K562 (cell line): ENCODE measurements at places on chromosomes 7 and 10. TPM values are rescaled to one million over a fixed set of nuclear protein-coding genes. Genes with fewer than 3 reads are reported as not detected.

The AGR3 gene
- not detected in 2 replicates for polyA plus RNA-seq

The NXPH1 gene
- not detected in 2 replicates for polyA plus RNA-seq

The ACTA2 gene
- polyA plus RNA-seq, result 0.46 TPM in 1 of 2 replicates, not detected in the other

The PTPRN2 gene
- polyA plus RNA-seq, result not detected in 2 replicates

The CPXM2 gene
- not detected in 2 replicates for polyA plus RNA-seq

The SKIDA1 gene
- polyA plus RNA-seq, result 0.05 and 1.4 TPM in 2 replicates

The CRYGN gene
- not detected in 2 replicates for polyA plus RNA-seq

The FRAT1 gene
- 2.3 and 2.4 TPM in 2 replicates for polyA plus RNA-seq

The UPK3B gene
- not detected in 2 replicates for polyA plus RNA-seq

The MCM10 gene
- polyA plus RNA-seq, result 32.7 and 34.3 TPM in 2 replicates

The MAP3K8 gene
- 12.9 and 14.7 TPM in 2 replicates for polyA plus RNA-seq

The NANOS1 gene
- polyA plus RNA-seq, result 0.94 and 0.97 TPM in 2 replicates

The ARMS2 gene
- polyA plus RNA-seq, result not detected in 2 replicates

The CUZD1 gene
- polyA plus RNA-seq, result 1.0 and 1.1 TPM in 2 replicates

The PIK3AP1 gene
- polyA plus RNA-seq, result 1.2 and 1.3 TPM in 2 replicates

The FAM131B gene
- not detected in 2 replicates for polyA plus RNA-seq

The RBP4 gene
- polyA plus RNA-seq, result not detected in 2 replicates

The DENND10 gene
- 9.4 and 10.5 TPM in 2 replicates for polyA plus RNA-seq

The TMEM213 gene
- not detected in 2 replicates for polyA plus RNA-seq

The GIMAP2 gene
- 0.37 and 0.57 TPM in 2 replicates for polyA plus RNA-seq

The TLX1 gene
- 0.24 and 0.45 TPM in 2 replicates for polyA plus RNA-seq

The CLRN3 gene
- polyA plus RNA-seq, result not detected in 2 replicates

The MMD2 gene
- not detected in 2 replicates for polyA plus RNA-seq

The C7orf57 gene
- not detected in 2 replicates for polyA plus RNA-seq

The C7orf33 gene
- 0.30 TPM in 1 of 2 replicates, not detected in the other for polyA plus RNA-seq

The CTBP2 gene
- polyA plus RNA-seq, result 5.1 and 5.6 TPM in 2 replicates

The DOCK1 gene
- polyA plus RNA-seq, result not detected in 2 replicates

The TUBB8 gene
- not detected in 2 replicates for polyA plus RNA-seq

The WIPF3 gene
- polyA plus RNA-seq, result 0.82 and 1.0 TPM in 2 replicates

The NDUFB8 gene
- polyA plus RNA-seq, result 307 and 321 TPM in 2 replicates

The SYNPO2L gene
- not detected in 2 replicates for polyA plus RNA-seq

The ANKRD1 gene
- polyA plus RNA-seq, result not detected in 2 replicates

The SLC26A5 gene
- polyA plus RNA-seq, result not detected in 2 replicates

The PON3 gene
- polyA plus RNA-seq, result not detected in 2 replicates

The OR2A42 gene
- polyA plus RNA-seq, result not detected in 2 replicates

The SPDYE18 gene
- polyA plus RNA-seq, result 0.13 and 0.16 TPM in 2 replicates

The IGF2BP3 gene
- 45.3 and 55.8 TPM in 2 replicates for polyA plus RNA-seq

The HEPACAM2 gene
- 3.6 and 4.7 TPM in 2 replicates for polyA plus RNA-seq

The ANXA8L1 gene
- polyA plus RNA-seq, result not detected in 2 replicates

The VWA2 gene
- polyA plus RNA-seq, result not detected in 2 replicates

The NUTM2E gene
- polyA plus RNA-seq, result 0.08 TPM in 1 of 2 replicates, not detected in the other

The ZNF467 gene
- polyA plus RNA-seq, result 6.6 and 8.3 TPM in 2 replicates

The PRSS37 gene
- polyA plus RNA-seq, result not detected in 2 replicates

The CAV2 gene
- polyA plus RNA-seq, result 30.3 and 31.8 TPM in 2 replicates

The GTPBP10 gene
- 53.2 and 76.4 TPM in 2 replicates for polyA plus RNA-seq

The BHLHA15 gene
- polyA plus RNA-seq, result 1.1 and 2.4 TPM in 2 replicates

The SLC16A12 gene
- not detected in 2 replicates for polyA plus RNA-seq

The CALHM3 gene
- not detected in 2 replicates for polyA plus RNA-seq

The UNCX gene
- polyA plus RNA-seq, result not detected in 2 replicates

The NPTX2 gene
- polyA plus RNA-seq, result not detected in 2 replicates

The CHST15 gene
- polyA plus RNA-seq, result 0.04 and 0.23 TPM in 2 replicates

The USP54 gene
- polyA plus RNA-seq, result 11.9 and 14.6 TPM in 2 replicates

The ZNF485 gene
- 9.7 and 12.4 TPM in 2 replicates for polyA plus RNA-seq

The NFKB2 gene
- polyA plus RNA-seq, result 12.2 and 15.3 TPM in 2 replicates

The REPIN1 gene
- 209 and 237 TPM in 2 replicates for polyA plus RNA-seq

The ARHGAP12 gene
- polyA plus RNA-seq, result 7.1 and 8.6 TPM in 2 replicates

The LOXL4 gene
- polyA plus RNA-seq, result 0.05 and 0.07 TPM in 2 replicates
